NCI-H1694 treated with DMSO at 0.1 percent for 48 hours (cell line): ENCODE measurements at places on chromosomes 6 and 20.

GRCh38 chr20:55561259-55561658, 444.1 kb downstream of the CBLN4 start:
- DNase-seq: no peak

DNA sequence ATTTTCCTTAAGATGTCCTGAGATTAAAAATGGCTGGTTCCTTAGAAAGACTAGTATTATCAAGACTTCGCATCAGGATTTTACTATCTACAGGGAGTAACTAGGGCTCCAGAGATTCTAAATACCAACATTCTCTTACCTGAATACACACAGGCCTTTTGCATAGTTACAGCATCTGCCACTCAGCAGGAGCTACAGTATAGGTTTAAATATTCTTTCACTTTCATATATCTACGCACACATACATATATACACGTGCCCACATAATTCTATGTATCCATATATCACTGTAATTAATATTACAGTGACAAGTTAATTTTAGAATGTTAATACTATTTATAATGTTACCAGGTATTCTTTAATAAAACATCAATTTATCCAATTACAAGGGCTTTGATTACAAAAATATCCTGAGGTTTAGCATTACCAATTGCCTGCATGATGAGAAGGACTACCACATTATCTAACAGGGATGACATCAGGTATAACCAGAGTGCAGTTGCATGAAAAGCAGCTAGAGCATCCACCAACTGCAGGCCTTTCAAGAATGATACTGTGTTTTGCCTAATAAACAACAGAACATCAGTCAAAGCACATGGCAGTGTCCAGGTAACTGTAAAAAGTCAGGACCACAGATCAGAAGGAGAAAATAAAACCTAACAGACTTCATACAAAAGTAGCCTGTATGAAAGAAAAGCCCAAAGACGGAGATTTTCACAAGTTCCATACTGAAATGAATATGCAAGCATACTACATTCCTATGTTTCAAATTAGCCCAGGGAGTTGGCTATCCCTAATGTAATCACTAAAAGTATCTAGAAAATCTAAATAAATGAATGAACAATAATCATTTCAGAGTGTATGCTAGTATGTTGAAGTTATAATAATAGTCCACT, 268.7 kb downstream of the PTPRK start:
- no peak for DNase-seq

- no peak for DNase-seq
Observed at GRCh38 chr6:44188819-44189218, 27.9 kb upstream of the MYMX start.

GRCh38 chr20:64277571-64278316, 22.2 kb downstream of the PCMTD2 start:
- DNase-seq: no peak

DNA sequence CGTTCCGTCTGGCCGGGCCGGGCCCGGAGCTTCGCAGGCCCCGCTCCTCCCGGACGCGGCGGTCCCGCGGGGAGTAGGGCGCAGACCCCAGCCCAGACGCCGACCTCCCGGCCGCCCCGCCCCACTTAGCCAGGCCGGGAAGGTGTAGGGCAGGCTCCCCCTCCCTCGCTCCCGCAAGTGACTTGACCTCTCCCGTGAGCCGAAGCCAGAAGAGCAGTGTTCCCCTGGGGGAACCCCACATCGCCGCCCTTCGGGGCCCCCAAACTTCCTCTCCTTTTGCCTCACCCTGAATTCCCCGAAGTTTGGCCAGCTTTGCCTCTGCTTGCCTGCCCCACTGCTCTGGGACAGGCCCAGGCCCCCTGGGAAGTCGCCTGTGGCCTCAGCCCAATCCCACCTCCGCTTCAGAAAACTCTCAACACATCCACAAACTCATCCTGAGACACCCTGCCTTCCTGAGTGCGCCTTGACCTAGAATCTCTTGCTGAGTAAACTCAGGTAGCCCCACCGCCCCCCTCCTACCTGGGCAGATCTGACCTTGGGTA, 524 bp upstream of the NOL4L start:
- DNase-seq: no peak

- DNase-seq: no peak
Observed at GRCh38 chr6:3664625-3665041, 86.9 kb downstream of the PXDC1 start.

DNA sequence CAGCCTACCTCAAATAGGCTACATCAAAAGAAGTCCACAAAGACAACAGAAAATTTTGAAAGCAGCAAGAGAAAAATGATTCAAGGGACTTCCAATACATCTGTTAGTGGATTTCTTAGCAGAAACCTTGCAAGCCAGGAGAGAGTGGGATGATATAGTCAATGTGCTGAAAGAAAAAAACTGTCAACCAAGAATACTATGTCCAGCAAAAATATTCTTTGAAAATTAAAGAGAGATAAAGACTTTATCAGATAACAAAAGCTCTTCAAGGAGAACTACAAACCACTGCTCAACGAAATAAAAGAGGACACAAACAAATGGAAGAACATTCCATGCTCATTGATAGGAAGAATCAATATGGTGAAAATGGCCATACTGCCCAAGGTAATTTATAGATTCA, 34.0 kb downstream of the MCHR2 start:
- DNase-seq: no peak

GRCh38 chr6:41986339-41986738, 44.7 kb upstream of the CCND3 start:
- DNase-seq: no peak

DNA sequence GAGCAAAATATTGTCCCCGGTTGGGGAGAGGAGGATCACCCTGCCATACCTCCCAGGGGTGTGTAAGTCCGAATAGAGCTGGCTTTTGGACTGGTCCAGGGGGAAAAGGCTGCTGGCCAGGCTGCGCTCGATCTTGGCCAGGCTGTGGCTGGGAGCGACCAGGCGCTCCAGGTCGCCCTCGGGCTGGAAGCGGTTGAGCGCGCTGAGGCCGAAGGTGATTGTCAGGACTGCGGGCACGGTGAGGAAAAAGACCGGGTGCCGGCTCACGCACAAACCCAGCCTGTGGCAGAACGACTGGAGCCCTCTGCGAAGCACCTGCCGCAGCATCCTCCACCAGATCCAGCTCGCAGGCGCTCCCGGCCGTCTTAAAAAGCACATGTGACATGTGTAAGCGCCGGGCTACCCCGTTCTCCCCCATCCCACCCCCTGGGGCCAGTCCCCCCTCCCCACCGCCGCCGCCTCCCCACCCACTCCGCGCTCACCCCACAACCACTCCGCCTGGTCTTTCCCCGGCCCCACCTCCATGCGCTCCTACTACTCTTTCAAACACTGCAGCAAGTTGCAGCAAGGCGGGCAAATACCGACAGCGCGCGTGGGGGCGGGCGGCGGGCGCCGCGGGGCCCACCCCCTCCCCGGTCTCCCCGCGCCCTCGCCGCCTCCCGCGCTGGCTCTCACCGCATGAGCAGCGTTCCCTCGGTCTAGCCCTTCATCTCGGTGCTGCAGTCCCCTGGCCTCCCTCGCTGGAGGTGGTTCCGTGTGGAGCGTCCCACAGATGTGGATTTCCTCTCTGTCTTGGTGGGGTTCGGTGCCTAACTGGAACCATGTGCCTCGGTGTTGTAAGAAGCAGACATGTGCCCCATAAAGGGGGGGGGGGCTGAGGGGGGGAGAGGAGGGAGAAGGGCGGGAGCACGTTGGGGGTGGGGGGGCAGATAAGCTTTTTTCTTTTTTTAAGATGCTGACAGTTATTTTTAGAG, 42.4 kb downstream of the PTCHD4 start:
- no peak for DNase-seq

DNA sequence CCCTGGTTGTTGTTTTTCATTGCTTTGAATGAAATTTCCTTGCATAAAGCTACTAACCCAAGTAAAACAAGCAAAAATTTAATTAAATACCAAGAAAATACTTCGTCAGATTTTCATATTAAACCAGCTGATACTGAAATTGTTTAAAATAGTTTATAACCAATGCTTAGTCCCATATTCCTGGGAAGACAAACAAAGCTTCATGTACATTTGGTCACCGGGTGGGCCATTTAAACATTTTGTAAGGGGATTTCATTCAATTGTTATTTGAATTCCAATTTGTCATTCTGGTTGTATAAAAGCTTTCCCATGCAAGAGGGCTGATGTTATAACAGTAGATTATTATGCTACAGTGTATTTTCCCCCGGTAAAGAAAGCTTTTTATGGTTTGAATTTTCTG, 578 bp upstream of the RBBP9 start:
- DNase-seq: no peak

GRCh38 chr6:44811456-44811855, 423.9 kb downstream of the CDC5L start:
- no peak for DNase-seq

DNA sequence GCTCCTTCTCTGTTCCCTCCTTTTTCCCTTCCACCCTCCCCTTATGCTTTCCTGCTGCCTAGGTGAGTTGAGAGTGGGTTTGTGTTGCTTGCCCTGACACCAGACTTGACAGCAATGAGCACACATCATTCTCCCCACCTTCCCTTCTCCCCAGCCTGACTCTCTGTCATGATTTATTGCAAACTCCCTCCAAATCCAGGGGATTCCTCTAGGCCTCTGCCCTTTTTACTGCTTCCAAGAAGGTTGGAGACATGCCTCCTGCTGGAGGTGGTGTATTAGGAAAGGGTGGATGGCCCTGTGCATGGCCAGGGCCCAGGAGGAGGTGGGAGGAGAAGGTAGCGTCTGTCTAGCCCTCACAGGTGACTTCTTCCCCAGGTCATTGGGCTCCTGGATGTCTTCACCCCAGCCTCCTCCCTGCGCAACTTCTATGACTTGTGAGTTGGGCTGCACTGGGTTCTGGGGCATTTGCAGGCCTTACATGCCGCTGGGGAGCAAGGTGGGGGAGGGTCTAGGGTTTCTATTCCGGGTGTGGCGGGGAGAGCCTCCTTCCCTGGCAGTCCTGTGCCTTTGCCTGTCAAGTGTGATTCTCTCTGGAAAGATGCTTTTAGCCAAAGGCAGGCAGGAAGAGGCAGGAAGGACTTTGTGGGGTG, 2.1 kb downstream of the MAPK13 start:
- no peak for DNase-seq

DNA sequence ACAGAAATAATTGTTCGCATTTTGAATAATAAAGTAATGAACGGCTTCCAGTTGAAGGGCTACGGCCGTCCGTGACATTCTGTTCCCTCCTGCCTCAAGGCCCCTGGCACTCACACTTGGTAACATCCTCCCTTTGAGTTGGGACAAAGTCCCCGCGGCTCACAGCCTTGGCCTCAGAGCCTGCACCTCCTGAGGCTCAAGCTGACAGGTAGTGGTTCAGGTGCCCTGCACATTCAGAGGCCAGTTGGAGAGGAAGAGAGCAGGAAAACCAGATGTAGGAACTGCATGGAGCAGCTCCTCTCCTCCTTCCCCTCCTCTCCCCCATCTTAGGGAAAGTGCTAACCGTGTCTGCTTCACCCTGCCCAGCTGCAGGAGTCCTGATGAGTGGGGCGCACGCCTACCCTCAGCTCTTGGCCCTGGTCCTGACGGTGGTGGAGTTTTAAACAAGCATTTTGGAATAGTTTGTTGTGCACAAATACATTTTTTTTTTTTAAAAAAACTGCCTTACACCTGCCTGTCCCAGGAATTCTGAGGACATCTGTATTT, 393.1 kb downstream of the SMOC2 start:
- no peak for DNase-seq

GRCh38 chr20:25049261-25050060, 8.5 kb downstream of the ACSS1 start:
- no peak for DNase-seq

DNA sequence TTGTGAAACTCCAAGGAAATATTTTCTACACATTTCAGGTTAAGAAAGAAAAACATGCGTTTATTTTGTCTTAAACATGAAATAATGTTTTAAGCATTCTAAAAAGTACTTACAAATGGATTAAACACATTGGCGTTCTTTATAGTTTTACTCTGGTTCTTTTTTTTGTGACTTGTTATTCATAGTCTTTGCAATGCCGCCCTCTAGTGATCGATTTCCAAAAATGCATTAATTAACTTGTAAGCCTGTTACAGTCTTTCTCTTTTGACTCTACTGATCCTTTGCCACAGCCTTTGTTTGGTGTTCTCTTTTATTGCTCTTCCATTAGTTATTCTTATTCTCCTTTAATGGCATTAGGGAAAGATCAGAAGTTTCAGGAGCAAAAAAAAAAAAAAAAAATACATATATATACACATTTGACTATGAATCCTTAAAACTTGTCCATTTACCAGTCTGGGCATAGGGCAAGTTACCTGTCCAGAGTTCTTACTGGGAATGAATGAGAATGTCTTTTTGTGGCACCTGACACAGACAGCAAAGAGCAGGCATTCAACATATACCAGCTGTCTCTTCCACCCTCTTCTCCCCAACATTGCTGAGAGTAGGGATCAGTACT, 59.9 kb downstream of the MACROD2 start:
- DNase-seq: peak; percentile 73

DNA sequence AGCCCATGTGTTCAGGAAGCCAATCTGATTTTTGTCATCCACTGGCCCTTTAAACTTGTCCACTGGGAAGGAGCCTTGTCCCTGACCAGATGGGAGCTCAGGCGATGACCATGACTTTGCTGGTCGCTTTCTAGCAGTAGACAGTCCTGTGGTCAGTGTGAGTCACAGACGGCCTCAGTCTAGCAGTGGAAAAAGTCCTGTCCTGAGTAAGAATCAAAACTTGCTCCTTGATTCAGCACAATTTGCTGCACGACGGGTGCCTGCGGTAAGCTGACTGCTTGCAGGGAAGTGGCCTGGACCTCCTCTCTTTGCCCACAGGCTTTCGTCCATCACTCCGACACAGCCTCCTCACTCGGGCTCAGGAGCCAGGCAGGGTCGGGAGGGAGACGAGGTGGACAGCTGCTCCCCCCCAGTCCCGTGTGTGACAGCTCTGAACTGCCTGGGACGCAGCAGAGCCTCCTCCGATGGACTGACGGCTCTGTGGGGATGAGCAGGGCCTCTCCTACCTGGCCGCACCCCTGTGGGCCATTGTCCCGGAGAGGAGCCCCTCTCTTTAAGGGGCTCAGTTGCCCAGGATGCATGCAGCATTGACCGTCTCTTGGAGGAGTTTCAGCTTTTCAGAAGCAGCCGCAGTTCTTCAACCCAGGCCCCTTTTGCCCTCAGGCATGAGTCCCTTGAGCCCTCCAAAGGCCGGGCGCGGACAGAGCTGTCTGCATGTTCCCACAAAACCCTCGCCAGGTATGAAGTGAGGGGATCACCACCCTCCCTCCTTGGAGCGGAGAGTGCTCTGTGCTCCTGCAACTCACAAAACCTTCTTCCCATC, 209.2 kb downstream of the ANKRD60 start:
- no peak for DNase-seq

DNA sequence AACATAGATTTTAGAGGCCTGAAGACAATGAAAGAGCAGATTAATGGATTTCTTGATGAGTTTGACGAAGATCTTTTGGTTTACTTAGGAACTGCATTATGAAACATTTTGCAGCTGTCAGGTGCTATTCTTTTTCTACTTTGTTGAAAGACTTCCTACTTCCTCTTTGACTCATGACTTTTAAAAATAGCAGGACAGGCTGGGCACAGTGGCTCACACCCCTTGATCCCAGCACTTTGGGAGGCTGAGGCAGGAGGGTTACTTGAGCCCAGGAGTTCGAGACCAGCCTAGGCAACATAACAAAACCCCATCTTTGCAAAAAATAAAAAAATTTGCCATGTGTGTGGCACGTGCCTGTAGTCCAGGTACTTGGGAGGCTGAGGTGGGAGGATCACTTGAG, 52.0 kb downstream of the ITCH start:
- no peak for DNase-seq
